ENCODE measurements at places on chromosomes 5 and 9.

- no peak for DNase-seq
Measured at GRCh38 chr9:117460743-117461142, 45.9 kb upstream of the ASTN2 start.

DNA sequence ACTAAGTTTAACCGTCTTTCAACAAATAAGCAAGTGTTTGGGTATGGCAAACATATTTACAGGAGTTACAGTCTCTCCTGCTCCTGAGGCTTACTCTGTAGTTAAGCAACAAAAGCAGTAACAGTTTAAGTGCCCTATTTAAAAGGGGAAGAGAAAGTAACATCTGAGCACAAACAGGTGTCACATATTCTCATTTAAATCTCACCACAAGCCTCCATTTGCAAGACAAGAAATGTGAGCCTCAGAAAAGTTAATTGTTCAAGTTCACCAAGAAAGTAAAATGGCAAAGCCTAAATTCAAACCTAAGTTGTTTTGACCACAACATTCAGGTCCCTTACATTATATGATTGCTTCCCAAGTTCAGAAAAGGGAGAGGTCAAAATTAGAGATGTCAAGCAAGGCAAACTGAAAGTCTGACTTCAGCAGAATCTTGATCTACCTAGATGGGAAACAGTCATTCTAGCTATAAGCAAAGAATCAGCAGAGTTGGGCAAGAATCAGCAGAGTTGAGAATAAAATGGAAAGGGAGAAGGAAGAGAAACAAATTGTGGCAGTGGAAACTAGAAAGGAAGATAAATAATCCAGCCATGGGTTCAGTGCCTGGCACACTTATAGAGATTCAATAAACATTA lies 93.4 kb downstream of the STRBP start:
- no peak for DNase-seq

DNA sequence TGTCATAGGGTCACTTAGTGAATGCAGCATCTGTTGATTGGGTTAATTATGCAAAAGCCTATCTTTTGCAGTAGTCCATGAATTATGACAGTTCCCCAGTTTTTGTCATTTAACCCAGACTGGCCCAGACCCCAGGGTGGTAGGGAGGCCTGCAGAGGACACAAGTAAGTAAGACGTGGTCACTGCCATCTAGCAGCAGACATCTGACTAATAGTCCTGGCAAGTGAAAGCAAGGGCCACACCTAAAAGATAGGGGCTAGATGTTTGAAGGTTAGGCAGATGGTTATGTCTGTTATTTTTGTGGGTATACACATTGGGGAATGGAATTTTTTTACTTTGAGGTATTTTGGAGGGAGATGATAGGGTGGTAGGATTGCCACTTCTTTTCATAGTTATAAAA lies 48.0 kb downstream of the RAB14 start:
- no peak for DNase-seq

- no peak for DNase-seq
Measured at GRCh38 chr9:127088724-127089615, 33.5 kb downstream of the ANGPTL2 start.

DNA sequence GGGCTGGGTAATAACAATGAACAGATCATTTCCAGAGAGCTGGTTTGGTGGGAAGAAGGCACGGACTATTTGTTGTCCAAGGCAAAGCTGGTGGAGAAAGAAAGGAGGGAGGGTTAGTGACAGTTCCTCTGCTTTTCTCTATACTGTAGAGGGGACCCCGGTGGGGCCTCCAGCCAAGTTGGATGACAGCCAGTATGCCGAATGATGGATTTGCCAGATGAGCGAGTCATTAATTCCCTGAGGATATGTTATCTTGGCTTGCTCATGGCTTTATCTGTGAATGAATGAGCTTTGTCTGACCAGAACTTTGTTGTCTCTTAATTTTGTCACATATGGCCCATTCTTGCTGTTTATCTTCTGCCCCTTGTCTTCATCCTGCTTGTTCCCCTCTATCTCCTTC lies 158.6 kb upstream of the GLRA1 start:
- no peak for DNase-seq

GRCh38 chr9:109683521-109683920 lies 96.5 kb upstream of the PALM2AKAP2 start:
- DNase-seq = no peak

- DNase-seq = no peak
Measured at GRCh38 chr9:109705515-109705914, 74.5 kb upstream of the PALM2AKAP2 start.

GRCh38 chr5:55110217-55110616 lies 7.8 kb downstream of the GZMA start:
- no peak for DNase-seq

GRCh38 chr5:143051244-143052058 lies 281.3 kb downstream of the ARHGAP26 start:
- DNase-seq = no peak

GRCh38 chr9:14627513-14627912 lies 65.7 kb downstream of the ZDHHC21 start:
- DNase-seq = no peak

DNA sequence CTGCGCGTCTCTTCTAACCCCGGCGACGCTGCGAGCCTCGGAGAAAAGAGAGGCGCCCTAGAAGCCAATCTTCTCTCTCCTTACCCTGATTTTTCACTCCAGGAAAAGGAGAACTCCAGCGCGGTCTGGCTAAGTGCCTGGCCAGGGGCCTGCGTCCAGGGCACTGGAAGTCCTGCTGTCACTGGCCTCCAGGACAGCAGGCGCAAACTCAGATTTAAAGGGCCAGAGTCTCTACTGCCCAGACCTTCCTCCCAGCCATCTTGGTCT lies 553 bp upstream of the FOXB2 start:
- DNase-seq = no peak

- no peak for DNase-seq
Measured at GRCh38 chr9:93569621-93570174, 6.7 kb upstream of the PHF2 start.

- no peak for DNase-seq
Measured at GRCh38 chr9:35935261-35935660, 22.7 kb downstream of the OR2S2 start.

DNA sequence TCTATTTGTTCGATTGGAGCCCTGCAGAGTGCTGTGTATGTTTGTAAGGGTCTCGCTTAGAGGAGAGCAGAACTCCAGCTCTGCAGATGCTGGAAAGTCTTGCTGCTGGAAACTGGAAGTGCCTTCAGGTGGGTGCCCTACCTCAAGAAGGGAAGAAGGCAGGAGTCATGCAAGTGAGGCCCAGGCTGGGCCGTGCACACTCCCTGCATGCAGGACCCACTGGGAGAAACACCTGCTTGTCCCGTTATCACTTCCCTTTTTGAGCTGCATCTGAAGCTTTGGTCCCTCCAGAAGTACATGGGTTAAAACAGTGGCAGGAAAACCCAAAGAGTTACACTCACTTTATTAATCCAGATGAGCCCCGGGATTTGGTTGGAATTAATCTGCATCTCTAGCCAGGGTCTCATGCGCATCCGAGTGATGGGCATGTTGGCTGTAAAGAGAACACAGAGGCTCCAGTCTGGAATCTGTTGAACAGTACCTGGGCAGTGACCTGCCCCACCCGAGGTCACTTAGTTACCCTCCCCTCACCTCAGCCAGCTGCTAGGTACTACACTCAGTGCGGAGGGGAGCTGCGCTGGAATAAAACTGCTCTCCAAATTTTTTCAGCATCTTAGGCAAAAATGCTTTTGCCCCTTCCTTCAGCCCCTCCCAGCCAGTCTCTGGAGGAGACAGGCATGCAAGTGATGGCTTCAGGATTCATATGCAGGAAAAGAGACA lies 1.4 kb downstream of the IRF1 start:
- DNase-seq = no peak

GRCh38 chr5:128681764-128682592 lies 143.9 kb upstream of the FBN2 start:
- no peak for DNase-seq

GRCh38 chr9:89905606-89906338 lies 301.0 kb downstream of the GADD45G start:
- DNase-seq = no peak

DNA sequence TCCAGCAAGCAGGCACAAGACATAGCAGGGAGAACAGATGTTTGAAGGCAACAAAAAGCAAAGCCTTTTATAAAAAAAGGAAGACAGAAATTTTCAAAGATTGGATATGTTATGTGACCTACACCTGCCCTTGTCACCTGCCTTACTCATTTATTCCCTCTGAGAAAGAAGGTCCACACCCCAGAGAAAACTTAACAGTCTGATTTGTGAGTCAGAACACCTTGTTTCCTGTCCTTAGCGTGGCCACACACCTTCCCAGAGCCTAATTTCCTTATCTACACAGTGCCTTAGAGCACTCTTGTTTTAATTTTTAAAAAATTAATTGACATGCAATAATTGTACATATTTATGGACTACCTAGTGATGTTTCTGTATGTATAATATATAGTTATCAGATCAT lies 419.0 kb upstream of the DAB2 start:
- DNase-seq = no peak

DNA sequence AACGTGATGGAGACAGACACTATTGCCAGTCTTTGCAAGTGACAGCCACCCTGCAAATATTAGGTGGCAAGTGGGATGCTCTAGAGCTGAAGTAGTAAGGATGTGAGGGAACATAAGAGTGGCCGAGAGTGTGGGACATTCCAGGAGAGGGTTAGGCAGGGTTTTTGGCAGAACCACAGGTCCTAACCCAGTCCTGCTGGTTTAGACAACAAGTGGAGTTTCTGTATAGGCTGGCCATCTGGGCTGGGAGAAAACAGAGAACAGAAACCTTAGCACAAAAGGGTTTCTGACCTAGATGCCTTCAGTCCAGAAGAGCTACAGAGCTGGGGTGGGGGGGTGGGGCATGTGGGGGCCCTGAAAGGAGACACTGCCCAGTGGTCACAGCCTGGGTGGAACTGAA lies 107.4 kb downstream of the TMEM174 start:
- no peak for DNase-seq

DNA sequence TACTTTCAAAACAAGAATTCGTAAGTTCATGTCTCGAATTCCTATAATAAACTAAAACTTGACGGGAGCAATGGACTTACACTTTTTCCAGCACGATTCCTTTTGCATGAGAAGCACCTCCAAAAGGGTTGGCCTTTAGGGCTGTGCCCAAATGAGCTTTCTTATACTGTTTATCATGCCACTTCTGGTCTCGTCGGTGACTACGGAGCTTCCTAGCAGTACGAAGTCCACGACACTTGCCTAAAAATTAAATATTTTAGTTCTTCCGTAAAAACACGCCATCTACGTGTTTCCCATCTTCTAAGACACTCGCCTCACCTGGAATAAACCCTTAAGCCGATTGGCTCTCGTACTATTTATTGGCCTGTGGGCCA lies 554 bp downstream of the RPS23 start:
- DNase-seq = no peak

DNA sequence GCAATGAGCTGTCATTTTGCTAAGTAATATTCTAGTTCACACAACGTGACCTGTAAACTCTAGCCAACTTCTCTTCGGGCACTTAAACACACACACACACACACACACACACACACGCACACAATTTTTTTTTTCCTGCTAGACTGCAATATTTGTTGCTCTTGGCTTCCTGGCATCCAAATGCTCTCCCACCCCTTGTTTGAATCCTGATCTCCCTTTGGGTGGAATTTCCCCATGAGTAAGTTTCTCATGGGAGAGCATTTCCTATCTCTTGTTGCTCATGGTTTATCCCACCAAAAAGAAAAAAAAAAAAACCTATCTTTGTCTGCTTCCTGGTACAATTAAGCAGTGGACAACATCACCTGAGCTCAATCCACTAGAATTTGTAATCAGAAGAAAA lies 54.7 kb upstream of the TSLP start:
- no peak for DNase-seq

DNA sequence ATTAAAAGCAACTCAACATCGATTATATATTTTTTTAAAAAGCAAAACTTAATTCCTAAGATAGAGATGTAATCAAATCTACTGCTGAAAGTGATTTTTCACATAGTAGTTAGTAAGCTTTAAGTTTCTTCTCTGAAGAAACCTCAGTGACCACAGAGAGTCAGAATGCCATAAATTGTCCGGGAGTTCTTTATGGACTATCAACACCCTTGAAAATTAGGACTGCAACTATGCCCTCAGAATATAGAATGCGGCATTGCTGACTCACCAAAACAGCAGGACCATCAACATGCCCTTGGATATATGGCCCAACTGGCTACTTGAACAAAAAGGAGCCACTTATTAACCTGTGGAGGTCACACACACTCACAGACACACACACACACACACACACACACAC lies 228.9 kb upstream of the SNX2 start:
- no peak for DNase-seq

GRCh38 chr5:9924614-9925013 lies 294.5 kb upstream of the TAS2R1 start:
- DNase-seq = no peak

- DNase-seq = no peak
Measured at GRCh38 chr9:99590410-99590809, 231.3 kb upstream of the NR4A3 start.

- DNase-seq = no peak
Measured at GRCh38 chr5:147113967-147114366, 120.9 kb upstream of the STK32A start.

- no peak for DNase-seq
Measured at GRCh38 chr5:113338628-113339027, 96.2 kb downstream of the TSSK1B start.

GRCh38 chr5:54754878-54755277 lies 230.5 kb downstream of the ESM1 start:
- DNase-seq = no peak

DNA sequence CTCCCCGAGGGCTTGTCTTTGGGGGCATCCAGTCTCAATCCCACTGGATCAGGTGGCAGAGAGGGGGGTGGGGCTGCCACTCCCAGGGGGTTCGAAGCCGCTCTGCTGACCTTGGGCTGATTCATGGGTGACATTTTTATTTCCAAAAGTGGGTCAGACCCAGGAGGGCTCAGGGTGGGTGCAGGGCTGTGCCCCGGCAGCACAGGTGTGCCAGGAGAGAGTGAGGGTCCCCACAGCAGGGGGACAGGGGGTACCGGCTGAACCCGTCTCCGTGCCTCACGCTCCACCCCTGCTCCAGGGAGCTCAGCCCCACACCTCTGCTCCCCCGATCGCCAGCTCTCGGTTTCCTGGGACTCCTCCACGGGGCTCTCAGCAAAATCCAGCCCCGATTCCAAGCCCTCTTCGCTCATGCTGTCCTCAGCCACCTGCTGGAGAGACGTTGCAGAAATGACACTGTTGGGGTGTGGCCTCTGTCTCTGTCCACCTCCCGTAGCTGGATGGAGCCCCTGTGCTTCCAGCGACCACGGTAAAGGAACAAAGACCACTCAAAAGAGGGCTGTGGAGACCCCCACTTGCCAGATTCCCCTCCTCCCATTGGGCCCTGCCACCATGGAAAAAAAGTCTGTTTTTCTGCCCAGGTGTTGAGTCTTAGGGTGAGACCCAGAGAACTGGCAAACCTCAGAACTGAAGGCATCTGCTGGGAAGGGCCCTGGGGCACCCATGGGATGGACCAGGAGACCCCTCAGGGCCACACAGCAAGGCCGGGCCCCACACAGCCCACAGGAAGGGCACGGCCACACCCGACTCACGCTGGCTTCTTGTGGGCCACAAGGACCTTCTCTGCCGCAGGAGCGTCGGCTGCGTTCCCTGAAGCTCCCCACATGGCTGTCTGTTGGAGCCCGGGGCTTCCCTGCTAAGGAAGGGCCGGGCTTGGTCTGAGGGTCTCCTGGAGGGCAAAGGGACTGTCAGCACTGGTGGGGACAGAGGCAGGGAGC lies 10.6 kb upstream of the QSOX2 start:
- DNase-seq = no peak

- no peak for DNase-seq
Measured at GRCh38 chr9:73213300-73213699, 61.6 kb downstream of the ANXA1 start.

Measured in D721Med (cell line).